Fibroblast of skin of back (primary cell): ENCODE measurements at places on chromosomes 7 and 10.
A peak's percentile ranks its signal among the peaks of the same experiment; 100 is the strongest.

DNA sequence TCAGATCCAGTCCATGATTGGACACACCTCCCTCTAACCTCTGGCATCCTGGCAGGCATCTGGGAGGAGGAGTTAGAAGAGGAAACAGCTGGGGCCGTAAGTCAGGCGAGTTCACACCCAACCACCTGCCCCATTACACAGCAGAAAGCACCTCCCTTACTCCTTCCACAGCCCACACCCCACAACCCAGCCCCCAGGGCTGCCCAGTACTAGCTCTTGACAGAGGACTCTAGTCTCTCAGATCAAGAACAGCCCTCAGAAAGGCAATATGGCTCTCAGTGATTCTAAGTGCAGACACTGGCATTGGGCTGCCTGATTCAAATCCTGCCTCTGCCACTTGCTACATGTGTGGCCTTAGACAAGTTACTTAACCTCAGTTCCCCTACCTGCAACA lies 34.1 kb downstream of the KCNMA1 start:
- no peak for DNase-seq

DNA sequence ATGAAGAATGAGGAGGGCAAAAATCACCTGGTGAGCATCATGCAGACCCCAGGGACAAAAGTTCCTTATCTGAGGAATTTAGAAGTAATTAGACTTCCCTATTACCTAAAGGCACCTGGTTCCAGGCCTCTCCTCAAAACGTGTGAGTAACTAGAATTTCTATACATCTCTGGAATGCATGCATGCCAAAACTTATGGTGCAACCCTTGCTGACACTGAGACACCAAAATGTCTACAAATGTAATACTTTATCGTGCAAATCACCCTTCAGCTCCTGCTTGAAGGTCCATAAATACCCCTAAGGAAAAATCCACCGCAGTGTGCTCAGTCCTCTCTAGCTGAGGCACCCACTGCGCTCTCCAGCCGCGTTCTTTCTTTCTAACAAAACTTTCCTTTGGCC lies 84.2 kb downstream of the PAXIP1 start:
- DNase-seq: no peak

- no peak for DNase-seq
These were observed 166.5 kb downstream of the KCNMA1 start for GRCh38 chr10:77471069-77471536.

- DNase-seq: no peak
These were observed 28.6 kb upstream of the ZEB1 start for GRCh38 chr10:31290386-31290785.

- peak; percentile 32 for DNase-seq
These were observed 69.1 kb downstream of the MEST start for GRCh38 chr7:130560972-130561371.

DNA sequence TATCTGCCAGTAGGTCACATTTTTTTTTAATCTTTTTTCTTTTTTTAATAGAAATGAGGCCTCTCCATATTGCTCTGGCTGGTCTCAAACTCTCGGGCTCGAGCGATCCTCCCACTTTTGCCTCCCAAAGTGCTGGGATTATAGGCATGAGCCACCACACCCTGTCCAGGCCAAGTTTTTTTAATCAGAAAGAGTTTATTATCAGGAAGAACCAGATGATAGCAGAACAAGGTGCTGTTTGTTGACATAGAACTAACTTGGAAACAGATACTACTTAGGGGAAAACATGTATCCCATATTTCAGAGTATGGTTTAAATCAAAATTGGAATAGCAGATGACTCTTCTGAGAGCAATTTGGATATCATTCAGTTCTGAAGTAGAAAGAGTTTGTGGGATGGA lies 118.6 kb downstream of the NRF1 start:
- DNase-seq: no peak

- no peak for DNase-seq
These were observed 697.0 kb downstream of the SORCS1 start for GRCh38 chr10:106467506-106467905.

GRCh38 chr7:109003742-109004141 lies 434.1 kb downstream of the DNAJB9 start:
- peak; percentile 30 for DNase-seq

- no peak for DNase-seq
These were observed 58.8 kb upstream of the GPR26 start for GRCh38 chr10:123607386-123607785.

DNA sequence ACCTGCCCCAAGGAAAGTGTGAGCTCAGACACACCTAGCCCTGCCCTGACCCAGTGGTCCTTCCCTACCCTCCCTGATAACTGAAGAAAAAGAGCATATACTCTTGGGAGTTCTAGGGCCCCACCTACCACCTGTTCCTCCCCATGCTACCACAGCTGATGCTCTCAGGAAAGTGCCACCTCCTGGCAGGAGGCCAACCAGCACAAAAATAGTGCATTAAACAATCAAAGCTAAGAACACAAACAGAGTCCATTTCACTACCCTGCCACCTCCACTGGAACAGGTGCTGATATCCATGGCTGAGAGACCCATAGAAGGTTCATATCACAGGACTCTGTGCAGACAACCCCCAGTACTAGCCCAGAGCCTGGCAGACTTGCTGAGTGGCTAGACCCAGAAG lies 288.6 kb upstream of the PHF14 start:
- no peak for DNase-seq

GRCh38 chr10:11213137-11213536 lies 195.5 kb downstream of the CELF2 start:
- no peak for DNase-seq

GRCh38 chr7:91463330-91463729 lies 199.1 kb downstream of the FZD1 start:
- no peak for DNase-seq

DNA sequence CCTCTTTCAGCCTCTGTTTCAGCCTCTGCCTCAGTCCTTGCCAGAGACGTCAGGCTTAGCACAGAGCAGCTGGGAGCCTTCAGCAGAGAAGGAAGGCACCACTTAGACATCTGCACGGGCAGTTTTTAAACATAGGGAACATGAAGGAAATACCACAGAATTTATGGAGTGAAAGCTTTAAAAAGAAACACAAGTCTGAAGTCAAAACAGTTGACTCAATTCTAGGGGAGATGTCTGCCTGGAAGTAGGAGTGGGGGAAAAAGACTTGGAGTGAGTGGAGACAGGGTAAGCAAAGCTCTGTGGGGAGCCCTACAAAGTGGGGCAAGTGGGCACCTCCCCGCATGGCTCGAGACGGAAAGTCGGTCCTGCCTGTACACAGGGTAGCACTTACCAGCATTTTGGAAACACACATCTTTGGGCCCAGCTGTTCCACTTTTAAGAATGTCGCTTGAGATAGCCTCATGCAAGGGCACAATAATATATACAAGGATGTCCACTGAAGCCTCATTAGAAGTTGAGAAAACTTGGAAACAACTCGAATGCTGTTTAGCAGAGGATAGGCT lies 5.0 kb upstream of the TBXAS1 start:
- DNase-seq: no peak

- DNase-seq: no peak
These were observed 26.9 kb downstream of the IL2RA start for GRCh38 chr10:6035101-6035834.

DNA sequence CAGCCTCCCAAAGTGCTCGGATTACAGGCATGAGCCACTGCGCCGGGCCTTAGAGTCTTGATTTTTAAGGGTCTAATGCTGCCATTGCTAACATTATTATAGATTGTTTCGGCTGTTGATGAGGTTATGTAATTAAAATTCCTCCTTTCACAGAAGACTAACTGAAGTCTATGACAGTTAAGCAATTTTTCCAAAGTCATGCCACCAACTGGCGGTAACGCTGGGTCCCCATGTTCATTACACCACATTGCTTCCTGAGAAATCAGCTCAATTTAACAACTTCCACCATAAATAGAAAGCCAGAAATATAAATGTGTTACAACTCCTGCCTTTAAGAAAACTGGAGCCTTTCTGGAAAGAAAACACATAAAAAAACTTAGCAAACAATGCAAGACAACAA lies 3.5 kb downstream of the ERLIN1 start:
- DNase-seq: no peak

GRCh38 chr10:112945811-112946210 lies 4.2 kb upstream of the TCF7L2 start:
- no peak for DNase-seq

- DNase-seq: no peak
These were observed 6.5 kb downstream of the TAS2R16 start for GRCh38 chr7:122989041-122989440.

DNA sequence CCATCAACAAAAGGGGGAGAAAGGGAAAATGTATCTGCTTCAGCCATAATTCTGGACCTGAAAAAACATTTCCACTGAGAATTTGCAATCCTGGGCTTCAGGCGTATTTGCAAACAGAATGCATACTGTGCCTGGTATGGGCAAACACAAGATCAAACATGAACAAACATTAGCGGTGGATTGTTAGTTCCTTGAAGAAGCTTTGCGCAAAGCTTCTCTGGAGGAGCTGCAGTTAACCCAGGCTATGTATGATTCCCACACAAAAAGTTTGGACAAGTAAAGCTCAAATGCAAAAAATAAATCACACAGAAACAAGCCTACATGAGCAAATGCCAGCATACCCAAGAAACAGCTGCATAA lies 20.4 kb upstream of the HILPDA start:
- DNase-seq: no peak

DNA sequence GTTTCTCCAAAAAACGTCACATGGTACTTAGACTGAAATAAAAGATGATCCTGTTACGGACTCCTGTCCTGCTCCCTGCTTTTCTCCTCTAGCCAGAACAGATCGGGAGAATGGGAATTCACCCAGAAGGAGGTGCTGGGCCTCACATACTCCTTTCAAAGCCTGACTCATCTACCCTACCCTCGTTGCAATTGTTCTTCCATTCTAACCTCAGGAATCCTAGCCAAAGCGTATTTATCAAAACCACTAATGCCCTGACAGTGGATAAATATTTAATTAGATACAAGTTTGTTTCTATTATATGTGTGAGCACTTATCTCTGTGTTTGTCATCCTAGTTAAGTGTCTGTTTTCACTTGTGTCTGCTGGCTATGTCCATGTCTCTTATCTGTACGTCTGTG lies 21.7 kb downstream of the ZCWPW1 start:
- DNase-seq: peak; percentile 24

DNA sequence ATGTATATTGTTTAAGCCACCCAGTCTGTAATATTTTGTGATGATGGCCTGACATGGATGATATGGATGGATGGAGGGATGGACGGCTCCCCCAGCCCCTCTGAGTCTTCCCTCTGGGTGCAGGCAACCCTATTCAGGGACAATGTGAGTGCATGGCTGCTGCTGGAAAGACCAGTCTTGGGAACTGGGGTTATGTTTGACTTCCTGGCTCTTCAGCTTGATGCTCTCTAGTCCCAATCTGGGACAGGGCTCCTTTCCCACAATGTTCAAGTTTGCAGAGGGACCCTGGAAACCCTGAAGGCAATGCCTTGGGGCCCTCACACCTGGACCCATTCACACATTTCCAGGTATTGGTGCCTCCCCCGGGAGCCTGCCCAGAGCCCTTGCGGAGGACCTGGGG lies 52.3 kb upstream of the RET start:
- DNase-seq: no peak

DNA sequence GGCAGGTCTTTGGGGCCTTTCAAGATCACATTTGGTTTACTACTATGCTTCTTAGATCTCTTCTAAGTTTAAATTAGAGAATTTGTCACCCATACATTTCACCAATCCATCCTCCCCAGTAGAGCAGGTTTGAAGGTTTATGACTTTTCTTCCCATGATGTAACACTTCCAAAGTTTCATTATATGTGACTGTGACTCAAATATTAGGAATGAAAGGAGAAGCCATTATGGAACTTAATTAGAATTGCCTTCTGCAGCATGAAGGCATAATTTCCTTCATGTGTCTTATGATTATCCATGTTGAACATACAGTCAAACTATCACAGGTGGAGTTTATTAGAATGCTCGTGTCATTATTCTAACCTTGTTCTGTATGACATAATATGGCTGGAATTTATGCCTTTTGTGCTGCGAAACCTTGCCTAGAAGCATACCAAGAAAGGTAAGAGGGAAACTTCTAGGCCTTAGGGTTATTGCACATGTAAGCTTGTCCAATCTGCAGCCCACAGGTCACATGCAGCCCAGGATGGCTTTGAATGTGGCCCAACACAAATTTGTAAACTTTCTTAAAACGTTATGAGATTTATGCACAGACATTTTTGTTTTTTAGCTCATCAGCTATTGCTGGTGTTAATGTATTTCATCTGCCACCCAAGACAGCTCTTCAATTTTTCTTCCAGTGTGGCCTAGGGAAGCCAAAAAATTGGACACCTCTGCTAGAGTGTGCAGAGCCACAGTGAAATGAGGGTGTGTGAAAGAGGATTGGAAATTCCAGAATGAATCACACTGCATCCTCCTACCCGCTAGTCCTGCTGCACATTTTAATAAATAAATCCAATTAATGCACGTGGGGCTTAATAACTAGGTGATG lies 133.6 kb downstream of the TMEM26 start:
- DNase-seq: no peak

DNA sequence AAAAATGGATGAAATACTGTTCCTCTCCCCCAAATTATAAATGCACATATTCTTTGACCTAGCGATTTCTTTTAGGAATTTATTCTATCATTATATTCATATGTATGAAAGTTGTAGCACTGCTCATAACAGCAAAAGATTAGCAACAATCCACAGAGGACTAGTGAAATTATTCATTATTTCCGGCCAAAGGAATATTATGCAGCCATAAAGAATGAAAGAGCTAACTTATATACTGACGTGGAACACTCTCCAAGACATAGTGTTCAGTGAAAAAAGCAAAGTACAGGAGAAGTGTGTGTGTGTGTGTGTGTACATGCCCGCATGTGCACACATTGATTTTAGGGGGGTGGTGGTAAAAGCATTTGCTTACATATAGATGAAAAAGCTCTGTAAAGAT lies 23.3 kb downstream of the MMS19 start:
- DNase-seq: no peak

- DNase-seq: no peak
These were observed 142.7 kb upstream of the STEAP4 start for GRCh38 chr7:88449410-88449809.

GRCh38 chr10:94524146-94524545 lies 21.4 kb upstream of the HELLS start:
- peak; percentile 5 for DNase-seq
